ENCODE measurements at places on chromosomes 1 and 21. TPM values are rescaled to one million over a fixed set of nuclear protein-coding genes. Genes with fewer than 3 reads are reported as not detected.

DNA sequence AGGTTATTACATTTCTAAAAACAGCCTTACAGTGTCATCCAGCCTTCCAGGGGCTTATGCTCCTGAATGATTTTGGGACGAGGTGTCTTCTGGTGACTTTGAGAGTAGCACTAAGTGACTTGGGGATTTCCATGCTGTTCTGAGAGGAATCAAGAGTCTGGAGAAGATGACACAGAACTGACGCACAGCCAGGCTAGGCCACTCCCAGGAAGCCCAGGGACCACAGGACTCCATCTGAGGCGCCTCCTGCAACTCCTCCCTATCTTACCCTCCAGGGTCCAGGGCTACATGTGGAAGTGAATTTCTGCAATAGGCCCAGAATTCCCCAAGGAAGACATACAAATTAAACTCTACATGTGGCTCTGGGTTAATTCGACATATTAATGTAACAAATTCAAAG lies 92.5 kb downstream of the SLC25A24 start:
- H3K27ac ChIP-seq = no peak overlapping the region
- DNase-seq = no peak
- no peaks in the 10 kb centered on the region for H3K4me1 ChIP-seq
- H3K36me3 ChIP-seq = no peaks in the 10 kb centered on the region
- H3K27me3 ChIP-seq = no peaks in the 10 kb centered on the region
- H3K4me3 ChIP-seq = no peak overlapping the region

- DNase-seq = no peak
- no peaks in the 10 kb centered on the region for H3K4me1 ChIP-seq
- H3K36me3 ChIP-seq = no peaks in the 10 kb centered on the region
- H3K27me3 ChIP-seq = no peaks in the 10 kb centered on the region
These were observed 29.3 kb upstream of the BCAS2 start for GRCh38 chr1:114610546-114611245.

GRCh38 chr1:198903621-198904020 lies 264.8 kb downstream of the PTPRC start:
- peaks cover 17% of the 10 kb centered on the region for H3K4me1 ChIP-seq
- DNase-seq = no peak
- H3K4me3 ChIP-seq = no peak overlapping the region
- H3K36me3 ChIP-seq = no peaks in the 10 kb centered on the region
- H3K27ac ChIP-seq = no peak overlapping the region
- H3K27me3 ChIP-seq = no peaks in the 10 kb centered on the region

- H3K27ac ChIP-seq = no peak overlapping the region
- H3K4me3 ChIP-seq = no peak overlapping the region
- peaks cover 7% of the 10 kb centered on the region for H3K4me1 ChIP-seq
- no peak for DNase-seq
- H3K36me3 ChIP-seq = no peaks in the 10 kb centered on the region
These were observed 126.9 kb upstream of the TMPRSS2 start for GRCh38 chr21:41634858-41635257.

DNA sequence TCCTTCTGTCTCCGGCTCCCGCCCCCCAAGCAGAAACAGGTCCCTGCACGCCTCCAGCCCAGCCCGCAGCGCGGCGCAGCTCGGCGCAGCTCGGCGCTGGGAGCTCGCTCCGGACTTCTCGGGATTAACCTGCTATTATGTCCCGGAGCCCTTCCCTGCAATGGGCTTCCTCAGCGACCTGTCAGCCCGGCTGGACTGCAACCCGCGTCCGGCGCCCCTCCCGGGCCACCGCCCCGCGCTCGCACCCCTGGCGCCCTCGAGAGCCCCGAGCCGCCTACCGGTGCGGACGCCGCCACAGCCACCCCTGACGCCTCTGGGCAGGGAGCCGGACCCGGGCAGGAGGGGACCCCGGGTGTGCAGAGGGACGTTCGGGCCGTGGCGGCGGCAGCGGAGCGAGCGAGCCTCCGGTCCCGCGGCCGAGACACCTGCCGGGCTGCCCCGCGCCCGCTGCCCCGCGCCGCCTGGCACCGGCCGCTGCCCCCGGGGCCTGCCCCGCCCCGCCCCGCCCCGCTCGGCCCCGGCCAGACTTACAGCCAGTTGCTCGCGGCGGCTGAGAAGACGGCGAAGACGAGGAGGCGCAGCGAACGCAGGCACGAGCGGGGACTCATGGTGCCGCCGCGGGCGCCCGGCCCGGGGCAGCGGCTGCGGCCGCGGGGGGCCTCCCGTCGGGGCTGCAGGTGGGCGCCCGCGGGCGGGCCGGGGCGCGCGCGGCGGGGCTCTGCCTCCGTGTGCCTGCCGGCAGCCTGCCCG lies 407 bp downstream of the WNT4 start:
- DNase-seq = peak; percentile 54
- peak overlapping the region; percentile 64 for H3K4me3 ChIP-seq

- peaks cover 3% of the 10 kb centered on the region for H3K27me3 ChIP-seq
- no peak overlapping the region for H3K4me3 ChIP-seq
- no peaks in the 10 kb centered on the region for H3K36me3 ChIP-seq
- no peaks in the 10 kb centered on the region for H3K4me1 ChIP-seq
- no peak for DNase-seq
These were observed 50.5 kb downstream of the CNN3 start for GRCh38 chr1:94876362-94876761.

GSTM4 gene
- 16.4 TPM for total RNA-seq

OR2L2 gene
- 0.05 TPM for total RNA-seq

Measured in WTC11 (cell line).